ENCODE measurements at places on chromosomes 4 and X.

DNA sequence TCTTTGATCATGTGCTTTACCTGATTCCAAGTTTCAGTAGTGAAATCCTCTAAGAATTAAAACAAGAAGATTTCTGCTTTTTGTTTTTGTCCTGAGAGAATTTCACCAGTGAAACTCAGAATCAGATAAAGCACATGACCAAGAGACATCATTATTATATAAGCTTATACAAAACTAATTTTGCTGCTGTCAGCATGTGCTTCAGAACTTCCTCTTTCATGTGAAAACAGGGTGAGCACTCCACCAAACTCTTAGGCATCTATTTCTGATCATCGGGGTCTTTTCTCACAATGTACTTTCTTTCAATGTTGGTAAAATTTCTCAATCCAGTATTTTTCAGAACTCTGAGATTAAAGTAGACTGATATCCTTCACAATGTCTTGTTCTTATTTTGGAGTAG is 152.1 kb downstream of the SLC39A8 start:
- DNase-seq = no peak

- DNase-seq = no peak
Observed at GRCh38 chr4:164357957-164358356, 396.0 kb upstream of the SMIM31 start.

DNA sequence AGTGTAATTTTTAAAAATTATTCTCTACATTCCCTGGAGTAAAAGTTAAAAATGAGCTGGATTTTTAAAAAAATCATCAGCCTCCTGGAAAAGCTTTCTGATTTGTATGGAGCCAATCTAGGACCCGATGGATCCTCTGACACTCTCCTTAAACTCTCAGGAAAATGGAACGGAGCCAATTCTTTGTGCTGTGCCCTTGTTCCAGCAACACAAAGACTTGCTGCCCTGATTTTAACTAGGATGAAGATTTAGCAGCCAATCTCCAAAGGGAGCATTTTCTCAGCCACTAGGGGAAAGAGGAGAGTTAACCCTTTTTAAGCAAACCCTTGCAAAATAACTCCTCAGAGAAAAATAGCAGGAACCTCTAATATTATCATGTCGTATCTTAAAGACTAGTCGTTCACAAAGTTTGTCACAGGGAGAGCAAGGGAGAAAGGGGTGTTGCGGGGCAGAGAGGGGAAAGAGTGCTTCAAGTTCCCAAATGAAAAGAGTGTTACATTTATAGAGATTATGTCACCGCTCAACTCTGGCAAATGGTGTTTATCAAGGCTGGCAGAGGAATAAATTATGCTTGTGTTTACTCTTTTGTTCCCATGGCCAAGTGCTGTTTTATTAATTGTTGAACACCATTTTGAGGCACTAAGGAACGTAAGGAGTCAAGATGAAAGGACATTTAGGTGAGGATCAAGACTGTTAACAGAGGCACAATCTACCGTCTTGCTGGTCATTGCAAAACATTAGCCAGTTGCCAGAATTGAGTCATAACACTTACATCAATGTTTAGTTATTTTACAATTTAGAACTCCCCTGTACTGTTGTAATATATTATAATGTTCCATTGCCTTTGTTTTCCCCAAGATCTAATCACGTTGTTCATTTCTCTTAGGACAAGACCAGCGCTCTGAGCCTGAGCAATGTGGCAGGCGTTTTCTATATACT is 250.7 kb downstream of the THOC2 start:
- no peak for DNase-seq

GRCh38 chrX:33053001-33053400 is 158.3 kb downstream of the DMD start:
- DNase-seq = no peak

DNA sequence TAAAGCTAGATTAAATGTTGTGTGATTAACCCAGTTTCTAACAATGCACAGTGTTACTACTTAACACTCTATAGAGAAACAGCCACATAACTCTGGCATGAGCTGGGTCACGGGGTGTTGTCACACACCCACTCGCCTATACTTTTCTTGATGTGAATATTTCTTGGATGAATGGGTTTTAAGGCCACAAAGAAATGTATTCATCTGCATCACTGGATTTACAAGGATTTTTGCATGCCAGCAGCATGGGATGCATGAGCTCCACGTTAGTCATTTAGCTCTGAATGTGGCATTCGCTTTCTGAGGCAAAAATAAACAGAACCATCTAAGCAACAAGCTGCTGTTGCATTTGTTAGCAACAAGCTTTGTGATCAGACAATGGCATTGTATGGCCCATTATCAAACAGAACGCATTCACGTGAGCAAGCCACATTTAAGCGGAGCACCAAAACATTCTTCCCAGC is 89.7 kb downstream of the LRP2BP start:
- no peak for DNase-seq

- DNase-seq = no peak
Observed at GRCh38 chr4:173547889-173548288, 17.9 kb upstream of the HAND2 start.

GRCh38 chr4:99708551-99708950 is 50.9 kb upstream of the C4orf54 start:
- DNase-seq = no peak

- no peak for DNase-seq
Observed at GRCh38 chr4:29540439-29541102, 1179.6 kb upstream of the PCDH7 start.

DNA sequence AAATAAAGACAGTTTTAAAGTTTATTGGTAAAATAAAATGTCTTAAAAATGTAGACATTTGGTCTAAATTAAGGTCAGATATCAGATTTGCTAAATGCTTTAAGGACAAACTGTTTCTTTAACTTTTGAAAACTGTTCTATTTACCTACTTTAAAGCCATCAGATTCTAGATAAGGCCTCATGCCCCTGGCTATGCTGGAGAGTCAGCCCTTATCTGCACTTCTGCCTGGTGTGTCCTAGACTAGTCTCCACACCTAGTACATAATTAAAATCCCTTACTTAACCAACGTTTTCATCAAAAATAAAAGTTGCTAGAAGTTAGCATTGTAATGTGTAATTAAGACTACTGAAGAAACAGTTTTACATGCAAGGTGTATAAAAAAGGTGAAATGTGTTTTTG is 25.6 kb downstream of the HSD17B11 start:
- no peak for DNase-seq

DNA sequence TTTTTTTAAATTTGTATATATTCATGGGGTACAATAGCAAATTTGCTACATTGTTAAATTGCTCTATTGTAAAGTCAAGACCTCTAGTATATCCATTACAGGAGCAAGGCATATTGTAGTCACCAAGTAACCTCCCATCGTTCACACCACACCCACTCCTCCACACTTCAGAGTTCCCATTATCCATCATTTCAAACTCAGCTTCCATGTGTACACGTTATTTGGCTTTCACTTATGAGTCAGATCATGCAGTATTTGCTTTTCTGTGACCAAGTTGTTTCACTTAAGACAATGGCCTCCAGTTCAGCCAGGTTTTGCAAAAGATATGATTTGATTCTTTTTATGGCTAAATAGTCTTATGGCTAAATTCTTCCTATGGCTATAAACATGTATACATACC is 2614.2 kb downstream of the PCDH7 start:
- DNase-seq = no peak

- DNase-seq = no peak
Observed at GRCh38 chrX:134661295-134661694, 3.0 kb upstream of the PLAC1 start.

DNA sequence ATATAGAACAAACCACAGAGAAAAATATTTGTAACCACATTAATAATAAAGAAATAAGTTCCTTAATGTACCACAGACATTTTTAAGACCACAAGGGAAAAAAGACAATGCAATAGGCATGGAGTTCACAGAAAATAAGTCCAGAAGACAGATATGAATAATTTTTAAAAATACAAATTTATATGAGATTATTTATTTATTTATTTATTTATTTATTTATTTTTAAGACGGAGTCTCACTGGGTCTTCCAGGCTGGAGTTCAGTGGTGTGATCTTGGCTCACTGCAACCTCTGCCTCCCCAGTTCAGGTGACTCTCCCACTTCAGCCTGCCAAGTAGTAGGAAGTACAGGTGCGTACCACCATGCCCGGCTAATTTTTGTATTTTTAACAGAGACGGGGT is 53.7 kb downstream of the THAP9 start:
- no peak for DNase-seq

GRCh38 chr4:108417923-108418322 is 202.5 kb upstream of the RPL34 start:
- no peak for DNase-seq

DNA sequence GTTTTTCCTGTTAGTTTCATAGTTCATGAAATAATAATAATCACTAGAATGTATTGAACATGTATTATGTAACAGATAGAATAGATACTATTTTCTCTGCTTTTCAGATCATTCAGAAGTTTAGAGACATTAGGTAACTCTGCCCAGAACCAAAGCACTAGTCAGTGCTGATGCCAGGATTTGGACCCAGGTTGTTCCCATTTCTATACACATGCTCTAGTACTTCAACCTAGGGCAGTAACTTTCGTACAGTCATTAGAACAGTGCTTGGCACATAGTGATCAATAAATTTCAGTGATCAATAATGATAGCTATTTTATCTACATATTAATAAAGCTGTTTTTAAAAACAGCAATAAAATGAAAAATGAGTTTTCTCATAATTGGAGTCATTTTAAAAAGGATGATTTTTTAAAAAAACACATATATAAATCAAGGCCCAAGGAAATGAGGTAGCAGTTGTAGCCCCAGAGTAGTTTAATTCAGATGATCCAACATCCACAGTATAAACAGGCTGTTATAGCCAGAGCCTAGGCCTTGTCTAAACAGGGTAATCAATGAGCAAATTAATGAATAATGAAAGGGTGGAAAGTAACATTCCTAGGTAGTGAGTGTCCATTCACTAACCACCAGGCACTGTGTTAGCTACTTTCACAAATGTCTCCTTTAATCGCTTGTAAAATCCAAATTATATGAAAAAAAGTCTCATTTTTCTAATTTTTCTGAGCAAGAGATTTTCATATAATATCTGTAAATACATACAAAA is 25.6 kb downstream of the TXK start:
- DNase-seq = no peak

DNA sequence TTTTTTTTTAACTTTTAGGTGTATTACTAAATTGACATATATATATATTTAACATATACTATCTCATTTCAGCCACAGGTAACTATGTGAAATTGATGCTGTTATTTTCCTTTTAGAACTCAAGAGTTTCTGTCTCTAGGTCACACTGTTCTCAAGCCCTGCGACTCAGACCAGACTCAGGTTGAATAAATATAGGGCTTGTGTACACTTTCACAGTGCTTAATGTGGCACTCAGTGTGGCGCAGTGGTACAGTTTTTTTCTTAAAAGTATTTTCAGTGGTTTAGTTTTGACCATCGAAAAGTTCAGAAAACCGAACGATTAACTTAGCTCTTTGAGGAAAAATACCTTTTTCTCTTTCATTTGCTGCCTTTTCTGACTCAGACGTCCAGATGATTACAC is 24.7 kb downstream of the PACRGL start:
- DNase-seq = no peak

DNA sequence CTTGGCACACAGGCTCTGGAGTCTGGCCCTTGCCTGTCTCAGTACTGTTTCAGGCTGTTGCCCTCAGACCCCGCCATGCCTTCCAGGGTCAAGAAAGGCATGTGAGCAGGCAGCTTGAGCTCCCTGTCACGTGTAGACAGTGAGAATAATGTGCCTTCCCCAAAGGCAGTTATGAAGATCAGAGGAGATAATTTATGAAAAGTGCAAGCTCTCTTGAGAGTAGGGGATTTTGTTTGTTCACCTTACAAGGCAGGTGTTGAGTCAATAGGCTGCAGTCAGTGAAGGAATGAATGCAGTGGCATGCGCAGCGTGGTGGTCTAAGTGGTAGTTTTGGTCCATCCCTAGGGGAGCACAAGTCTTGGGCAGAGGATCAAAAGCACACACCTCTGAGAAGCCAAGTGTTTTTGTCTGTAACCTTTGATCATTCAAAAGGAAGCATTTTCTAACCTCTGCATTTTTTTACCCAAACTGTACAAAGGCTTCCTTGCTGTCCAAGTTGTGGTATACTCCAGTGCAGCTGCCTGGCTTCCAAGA is 14.4 kb downstream of the HADH start:
- no peak for DNase-seq

- DNase-seq = no peak
Observed at GRCh38 chrX:19743386-19743785, 144.0 kb downstream of the SH3KBP1 start.

DNA sequence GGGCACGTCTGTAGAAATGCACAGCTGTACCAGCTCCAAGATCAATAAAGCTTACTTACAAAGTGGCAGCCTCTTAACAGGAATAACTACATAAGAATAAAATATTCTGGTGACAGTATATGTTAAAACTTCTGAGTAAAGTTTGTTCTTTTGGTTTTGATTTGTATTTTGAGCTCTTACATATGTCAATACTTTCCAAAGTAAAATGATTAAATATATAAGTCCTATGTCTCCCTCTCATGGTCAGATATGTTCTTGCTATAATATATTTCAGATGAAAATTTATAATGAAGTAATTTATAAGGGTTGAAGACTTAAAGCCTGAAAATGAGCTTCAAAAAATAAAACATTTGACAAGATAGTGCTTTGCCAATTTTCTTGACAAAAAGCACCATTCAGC is 254.4 kb downstream of the NPFFR2 start:
- no peak for DNase-seq

DNA sequence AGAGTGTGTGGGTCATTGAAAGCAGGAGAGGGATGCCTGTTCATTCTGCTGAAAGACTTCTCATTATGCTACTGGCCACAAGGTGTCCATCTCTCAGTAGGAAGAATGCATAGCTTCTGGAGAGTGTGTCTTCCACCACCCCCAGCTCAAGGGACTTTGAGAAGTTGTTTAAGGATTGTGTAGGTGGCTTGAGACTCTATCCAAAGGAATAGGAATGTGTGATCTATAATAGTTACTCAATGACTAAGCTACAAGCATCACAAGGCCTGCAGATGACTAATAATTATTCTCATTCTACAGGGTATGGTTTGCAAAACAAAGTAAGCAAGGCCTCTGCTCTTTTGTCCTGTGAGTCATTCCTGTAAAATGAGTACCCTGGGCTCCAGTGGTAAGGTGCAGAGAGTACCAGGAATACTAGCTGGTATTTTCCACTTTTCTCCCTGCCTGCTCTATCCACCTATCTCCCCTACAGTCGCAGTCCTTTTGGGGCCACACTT is 279.8 kb upstream of the BOD1L1 start:
- DNase-seq = no peak

DNA sequence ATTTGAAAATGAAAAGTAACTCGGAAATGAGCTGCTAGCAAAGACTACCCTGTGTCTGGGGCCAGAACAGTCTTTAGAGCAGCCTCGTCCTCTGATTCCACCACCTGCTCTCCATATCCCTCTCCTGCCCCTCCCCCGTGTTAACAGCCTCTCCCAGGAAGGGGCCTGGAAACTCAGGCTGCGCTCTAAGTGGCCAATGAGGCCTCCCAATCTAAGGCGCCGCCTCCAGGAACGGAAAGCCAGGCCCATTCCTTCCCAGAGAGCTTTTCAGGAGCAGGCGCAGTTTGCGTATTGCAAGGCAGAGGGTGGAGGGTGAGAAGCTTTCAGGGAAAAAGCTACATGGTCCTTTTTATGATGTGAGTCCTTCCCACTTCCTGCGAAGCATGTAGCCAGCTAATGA is 31.2 kb downstream of the RS1 start:
- no peak for DNase-seq
